ENCODE measurements at places on chromosomes 1 and 21.

- no peak for DNase-seq
Measured at GRCh38 chr1:14521622-14522021, 76.9 kb upstream of the KAZN start.

- no peak for DNase-seq
Measured at GRCh38 chr21:42991992-42992740, 17.8 kb downstream of the PKNOX1 start.

DNA sequence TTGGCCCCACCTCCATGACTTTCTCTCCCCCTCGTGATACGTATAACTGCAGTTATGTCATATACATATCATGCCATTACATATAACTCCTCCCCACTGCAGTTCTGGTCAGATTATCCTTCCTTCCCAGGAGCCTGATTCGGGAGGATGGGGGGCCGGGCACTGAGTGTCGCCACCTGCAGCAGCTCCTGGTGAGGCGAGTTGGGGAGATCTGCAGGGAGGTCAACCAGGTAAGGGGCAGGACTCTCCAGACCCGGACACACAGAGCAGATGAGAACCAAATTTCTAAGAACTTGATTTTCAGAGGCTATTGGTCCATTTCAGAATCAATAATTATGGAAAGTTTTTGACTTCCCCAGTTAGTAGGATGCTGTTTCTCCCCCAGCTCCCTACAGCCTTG is 19.5 kb downstream of the HYI start:
- no peak for DNase-seq

- DNase-seq: peak; percentile 60
Measured at GRCh38 chr1:179121159-179121938, 39.5 kb downstream of the TOR3A start.

- DNase-seq: no peak
Measured at GRCh38 chr21:42665026-42665425, 11.6 kb downstream of the PDE9A start.

- DNase-seq: no peak
Measured at GRCh38 chr1:248402748-248403147, at the start of gene OR2T1. Gene OR2T1 (plus strand): TSS chr1:248403048. CDS start chr1:248406148, 3,100 bp downstream.

GRCh38 chr1:225319871-225320270 is 108.0 kb downstream of the LBR start:
- no peak for DNase-seq

DNA sequence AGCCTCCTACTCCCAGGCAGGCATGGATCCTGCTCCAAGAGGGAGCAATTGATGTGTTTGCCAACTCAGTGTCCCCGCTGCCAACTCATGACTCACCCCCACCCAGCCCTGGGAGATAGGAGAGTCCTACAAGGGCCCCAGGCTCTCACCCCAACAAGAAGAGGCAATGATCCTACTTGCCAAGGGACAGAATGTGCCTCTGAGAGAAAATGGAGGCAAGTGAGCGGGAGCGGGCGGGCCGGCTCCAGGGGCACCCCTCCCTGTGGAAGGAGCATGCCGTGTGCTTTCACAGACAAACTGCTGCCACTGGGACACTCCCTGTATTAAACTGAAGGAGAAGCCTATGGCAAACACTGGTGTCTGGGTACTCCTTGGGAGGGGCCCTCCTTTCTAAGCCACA is 16.7 kb downstream of the PKP1 start:
- DNase-seq: no peak

DNA sequence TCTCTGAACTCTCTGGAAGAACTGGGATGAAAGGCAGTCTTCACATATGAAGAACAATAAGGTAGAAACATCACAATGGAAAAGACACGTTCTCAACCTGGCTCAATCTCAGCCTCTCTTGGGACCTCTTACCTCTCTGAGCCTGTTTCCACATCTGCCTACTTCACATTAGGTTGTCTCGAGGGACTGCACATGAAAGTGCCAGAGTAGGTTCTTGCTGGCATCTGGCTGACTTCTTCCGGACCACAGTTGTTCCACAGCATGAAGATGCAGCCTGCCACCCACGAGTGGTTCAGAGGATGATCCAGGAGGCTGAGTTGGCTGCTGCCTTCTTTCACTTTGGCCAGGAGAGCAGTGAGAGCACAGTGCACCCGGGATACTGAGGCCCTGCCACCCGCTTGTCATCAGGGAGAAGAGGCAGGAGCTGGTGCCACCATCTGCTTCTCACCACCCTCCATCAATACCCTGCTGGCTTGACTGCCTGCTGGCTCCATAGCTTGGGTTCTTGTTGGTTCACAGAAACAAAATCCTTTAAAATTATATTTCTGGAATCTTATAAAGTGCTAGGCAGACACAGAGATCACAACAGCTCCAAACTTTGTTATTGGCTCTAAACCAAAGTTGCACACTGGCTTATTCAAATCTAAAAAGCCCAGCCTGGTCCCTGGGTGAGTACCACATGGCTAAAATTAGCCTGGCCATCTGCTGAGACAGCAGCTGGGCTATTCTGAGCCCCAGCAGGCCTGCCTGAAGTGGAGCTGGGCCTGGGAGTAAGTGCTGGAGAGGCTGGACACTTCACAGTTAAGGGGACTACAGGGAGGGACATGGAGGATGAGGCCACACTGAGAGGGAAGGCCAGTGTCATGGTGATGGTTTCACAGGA is 46.9 kb upstream of the LIN9 start:
- peak; percentile 20 for DNase-seq

GRCh38 chr1:73475316-73475870 is 722.6 kb downstream of the LRRIQ3 start:
- no peak for DNase-seq

DNA sequence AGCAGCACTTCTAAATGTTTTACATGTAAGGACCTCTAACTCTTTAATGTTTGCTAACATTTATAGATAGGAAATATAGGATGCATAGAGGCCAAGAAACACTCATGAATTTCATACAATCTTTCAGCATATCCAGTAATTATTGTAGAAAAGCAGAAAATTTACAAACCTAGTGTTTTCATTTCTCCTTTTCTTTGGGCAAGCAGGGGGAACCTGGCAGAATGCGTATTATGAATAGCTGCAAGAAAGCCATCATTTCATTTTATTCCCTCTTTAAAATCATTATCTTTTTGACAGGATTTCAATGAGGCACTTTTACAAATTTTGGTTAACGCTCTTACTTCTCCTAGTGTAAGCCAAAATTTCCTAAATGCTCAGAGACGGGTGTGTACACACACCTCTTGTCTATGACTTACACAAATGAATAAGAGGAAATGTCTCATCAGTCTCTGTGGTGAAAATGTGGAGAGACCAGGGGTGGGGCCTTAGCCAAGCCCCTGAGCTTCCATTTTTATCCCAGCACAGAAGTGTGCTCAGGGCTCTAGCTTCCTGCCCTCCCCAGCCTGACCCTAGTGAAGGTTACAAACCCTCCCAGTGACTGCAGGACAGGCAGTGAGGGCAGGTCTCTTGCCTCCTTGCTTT is 91.6 kb downstream of the LRRC8C start:
- no peak for DNase-seq

DNA sequence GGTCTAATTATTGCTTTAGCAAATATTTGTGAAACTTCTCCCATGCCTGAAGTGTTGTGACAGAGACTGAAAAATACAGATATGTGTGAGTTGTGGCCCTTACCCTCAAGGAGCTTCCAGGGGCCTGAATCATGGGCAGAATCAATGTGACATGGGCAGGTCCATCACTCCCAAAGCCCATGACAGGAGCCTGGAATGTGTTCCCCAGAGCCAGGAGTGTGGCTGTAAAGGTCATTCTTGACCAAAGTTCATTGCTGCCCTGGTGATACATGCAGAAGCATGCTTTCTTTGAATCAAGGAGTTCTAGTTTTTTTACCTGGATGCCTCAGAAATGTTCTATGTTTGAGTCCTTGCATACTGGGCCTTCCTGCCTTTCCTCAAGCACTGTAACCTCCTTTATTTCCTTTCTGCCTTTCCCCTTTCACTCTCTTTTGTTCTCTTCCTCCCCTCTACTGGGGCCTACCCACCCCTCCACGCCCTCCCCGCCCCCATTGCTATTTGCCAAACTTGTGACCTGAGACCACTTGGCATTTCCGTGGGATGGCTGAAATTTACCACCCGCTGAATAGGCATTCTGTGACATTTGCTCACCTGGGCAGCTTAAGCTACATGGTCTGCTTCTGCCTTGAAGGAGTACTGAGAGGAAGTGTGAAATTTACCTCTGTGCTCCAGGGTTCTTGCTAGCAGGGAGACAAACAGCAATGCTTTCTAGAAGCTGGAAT is 19.7 kb downstream of the PBX1 start:
- DNase-seq: no peak

GRCh38 chr1:184062640-184063286 is 11.2 kb downstream of the TSEN15 start:
- DNase-seq: no peak

DNA sequence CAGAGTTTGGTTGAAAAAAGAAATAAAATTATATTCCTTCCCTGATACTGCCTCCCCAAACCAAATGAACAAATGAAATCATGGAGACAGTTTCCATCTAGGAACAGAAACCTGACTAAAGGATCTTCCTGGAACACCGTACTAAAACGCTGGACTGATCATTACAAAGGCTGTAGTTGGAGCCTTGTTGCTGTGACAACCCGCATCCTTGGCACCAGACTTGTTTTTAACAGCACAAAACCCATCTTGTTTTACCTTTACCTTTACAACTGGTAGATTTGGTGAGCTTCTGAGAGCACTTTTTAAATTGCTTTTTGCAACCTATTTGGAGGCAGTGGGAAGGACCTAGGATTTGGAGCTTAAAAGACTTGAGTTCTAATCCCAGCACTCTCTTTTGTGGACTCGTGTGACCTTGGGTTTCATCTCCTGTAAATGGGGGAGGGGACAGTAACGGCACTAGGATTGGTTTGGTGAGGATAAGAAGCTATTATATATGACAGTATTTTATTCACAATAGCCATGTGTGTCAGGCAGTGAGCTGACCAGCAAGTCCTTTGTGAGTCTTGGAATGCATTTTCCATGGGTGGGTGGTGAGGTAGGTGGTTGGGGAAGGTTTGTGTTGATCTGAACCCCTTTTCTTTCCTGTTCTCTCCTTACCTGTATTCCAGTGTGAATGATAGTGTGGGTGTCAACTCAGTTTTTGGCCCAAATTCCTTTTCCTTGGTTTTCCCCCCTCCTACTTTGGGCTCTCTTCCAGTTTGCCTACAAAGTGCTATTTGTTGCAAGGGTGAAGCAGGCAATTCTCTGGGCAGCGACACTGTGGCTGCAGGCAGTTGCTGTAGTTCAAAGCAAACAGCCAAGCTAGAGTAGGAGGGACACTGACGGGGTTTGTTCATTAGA is 12.6 kb downstream of the LRRC8D start:
- DNase-seq: peak; percentile 83

DNA sequence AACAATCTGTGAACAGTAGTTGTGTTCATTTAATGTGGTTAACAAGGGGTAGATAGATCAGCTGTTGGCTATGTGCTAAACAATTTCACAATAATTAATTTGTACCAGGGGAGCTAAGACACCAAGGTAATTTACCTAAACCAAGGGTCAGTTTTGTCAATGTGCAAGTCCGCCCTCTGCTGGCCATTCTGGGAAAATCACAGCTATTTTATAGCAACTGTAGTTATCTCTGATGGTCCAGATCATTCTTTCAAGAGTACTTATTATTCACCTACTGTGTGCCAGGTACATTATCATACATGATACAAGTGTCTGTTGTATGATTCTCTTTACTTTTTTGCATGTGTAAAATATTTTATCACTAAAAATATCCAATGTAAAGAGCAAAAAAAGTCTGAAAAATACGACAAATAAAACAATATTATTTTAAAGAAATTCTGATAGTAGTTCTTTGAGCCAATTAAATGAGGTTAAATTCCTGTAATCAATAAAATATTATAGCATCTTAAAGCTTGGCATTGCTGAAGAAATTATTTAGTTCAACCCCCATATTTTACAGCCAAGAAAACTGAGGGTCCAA is 312.3 kb upstream of the FAM78B start:
- DNase-seq: peak; percentile 44

GRCh38 chr1:36157115-36157903 is 1.3 kb downstream of the MAP7D1 start:
- DNase-seq: no peak

GRCh38 chr1:1540818-1541628 is 599 bp upstream of the TMEM240 start:
- DNase-seq: no peak

DNA sequence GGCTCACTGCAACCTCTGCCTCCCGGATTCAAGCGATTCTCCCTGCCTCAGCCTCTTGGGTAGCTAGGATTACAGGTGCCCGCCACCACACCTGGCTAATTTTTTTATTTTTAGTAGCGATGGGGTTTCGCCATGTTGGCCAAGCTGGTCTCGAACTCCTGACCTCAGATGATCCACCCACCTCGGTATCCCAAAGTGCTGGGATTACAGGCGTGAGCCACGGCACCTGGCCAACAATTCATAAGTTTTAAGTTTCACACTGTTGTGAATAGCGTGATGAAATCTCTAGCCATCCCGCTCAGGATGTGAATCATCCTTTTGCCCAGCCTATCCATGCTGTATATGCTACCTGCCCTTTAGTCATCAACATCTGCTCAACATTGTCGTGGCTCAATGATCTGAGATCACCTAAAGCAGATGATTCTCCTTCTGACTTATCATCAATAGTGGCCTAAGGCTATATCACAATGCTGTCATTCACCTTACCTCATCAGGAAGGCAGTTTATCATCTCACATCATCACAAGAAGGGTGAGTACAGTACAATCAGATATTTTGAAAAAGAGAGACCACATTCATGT is 2.6 kb downstream of the PFDN2 start:
- no peak for DNase-seq

- DNase-seq: no peak
Measured at GRCh38 chr1:4963251-4963650, 308.8 kb downstream of the AJAP1 start.

DNA sequence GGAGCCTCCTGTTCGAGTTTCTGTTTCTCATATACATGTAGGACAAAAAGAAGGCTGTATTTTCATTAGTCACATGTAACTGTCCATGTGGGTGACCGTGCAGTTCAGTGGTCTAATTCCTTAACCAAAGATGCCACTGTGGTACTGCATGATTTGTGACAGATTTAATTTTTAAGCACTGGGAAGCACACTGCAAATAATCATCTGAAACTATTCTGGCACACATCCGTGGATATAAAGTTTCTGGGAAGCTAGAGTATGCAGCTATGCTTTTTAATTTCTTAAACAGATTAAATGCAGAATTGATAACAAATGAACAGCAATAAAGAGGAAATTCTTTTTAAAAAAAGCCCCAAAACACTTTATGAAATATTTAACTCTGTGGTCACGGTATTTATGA is 254.8 kb downstream of the LMO4 start:
- DNase-seq: no peak

- no peak for DNase-seq
Measured at GRCh38 chr1:220804202-220804586, 17.5 kb downstream of the MTARC1 start.

- DNase-seq: no peak
Measured at GRCh38 chr1:197838836-197839235, 63.6 kb upstream of the DENND1B start.
